ENCODE measurements at places on chromosomes 7 and 10.
A peak's percentile ranks its signal among the peaks of the same experiment; 100 is the strongest.

- peak; percentile 78 for DNase-seq
Observed at GRCh38 chr10:11678074-11678793, 63.9 kb upstream of the ECHDC3 start.

DNA sequence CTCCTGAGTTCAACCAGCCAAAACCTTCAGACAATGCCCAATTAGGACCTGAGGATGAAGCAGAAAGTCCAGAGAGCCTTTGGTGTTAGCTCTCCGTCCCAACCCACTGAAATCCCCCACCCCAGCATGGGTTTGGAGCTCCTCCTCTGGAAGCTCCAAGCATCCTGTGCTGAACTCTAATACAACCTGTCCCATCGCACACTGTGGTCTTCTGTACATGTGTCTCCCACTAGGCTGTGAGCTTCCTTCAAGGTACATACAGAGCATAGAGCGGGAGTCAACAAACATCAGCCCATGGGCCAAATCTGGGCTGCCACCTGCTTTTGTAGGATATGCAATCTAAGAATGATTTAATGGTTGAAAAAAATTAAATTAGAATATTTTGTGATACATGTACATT, 166.5 kb downstream of the LSM5 start:
- no peak for DNase-seq

- peak; percentile 83 for DNase-seq
Observed at GRCh38 chr7:106345421-106346166, 60.8 kb upstream of the NAMPT start.

DNA sequence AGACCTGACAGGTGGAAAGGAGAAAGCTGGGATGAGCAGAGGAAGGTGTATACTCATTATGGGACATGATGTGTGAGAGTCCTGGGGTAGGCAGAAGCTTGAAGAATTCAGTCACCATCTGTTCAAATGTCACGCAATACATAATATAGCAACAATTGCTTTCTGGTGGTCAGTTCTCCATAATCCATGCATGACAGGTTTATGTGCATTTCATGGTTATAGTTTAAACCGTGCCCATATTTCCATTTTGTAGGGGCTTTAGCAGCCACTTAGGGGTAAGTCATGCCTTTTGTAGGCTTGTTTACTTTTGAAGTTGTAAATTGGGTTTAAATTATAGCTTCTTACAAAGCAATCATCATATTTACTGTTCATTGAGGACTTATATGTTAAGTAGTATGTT, 158.8 kb downstream of the NXPH1 start:
- DNase-seq, result no peak

GRCh38 chr7:37657816-37658215, 25.8 kb upstream of the GPR141 start:
- DNase-seq, result no peak

- peak; percentile 99 for DNase-seq
Observed at GRCh38 chr10:67884313-67884841, at the start of gene SIRT1. SIRT1 (plus strand) TSS chr10:67884656; CDS start chr10:67884722, 66 bp downstream.

DNA sequence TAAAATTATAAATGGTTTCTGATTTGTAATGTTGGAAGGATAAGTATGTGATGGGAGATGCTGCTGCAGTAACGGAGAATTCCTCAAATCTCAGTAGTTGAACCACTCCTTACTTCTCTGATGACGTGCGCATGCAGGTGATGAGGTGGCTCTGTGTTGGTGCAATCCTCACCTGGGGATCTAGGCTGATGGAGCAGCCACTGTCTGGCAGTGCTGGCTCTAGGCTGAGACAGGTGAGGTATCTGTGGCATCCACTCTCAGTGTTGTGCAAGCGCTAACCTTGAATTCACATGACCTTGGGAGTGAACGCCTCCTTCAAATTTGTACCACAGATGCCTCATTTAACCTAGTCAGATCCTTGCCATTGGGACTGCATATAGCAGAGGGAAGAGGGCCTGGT, 35.0 kb downstream of the LHFPL3 start:
- no peak for DNase-seq

- no peak for DNase-seq
Observed at GRCh38 chr7:85512790-85513189, 325.9 kb upstream of the SEMA3D start.

DNA sequence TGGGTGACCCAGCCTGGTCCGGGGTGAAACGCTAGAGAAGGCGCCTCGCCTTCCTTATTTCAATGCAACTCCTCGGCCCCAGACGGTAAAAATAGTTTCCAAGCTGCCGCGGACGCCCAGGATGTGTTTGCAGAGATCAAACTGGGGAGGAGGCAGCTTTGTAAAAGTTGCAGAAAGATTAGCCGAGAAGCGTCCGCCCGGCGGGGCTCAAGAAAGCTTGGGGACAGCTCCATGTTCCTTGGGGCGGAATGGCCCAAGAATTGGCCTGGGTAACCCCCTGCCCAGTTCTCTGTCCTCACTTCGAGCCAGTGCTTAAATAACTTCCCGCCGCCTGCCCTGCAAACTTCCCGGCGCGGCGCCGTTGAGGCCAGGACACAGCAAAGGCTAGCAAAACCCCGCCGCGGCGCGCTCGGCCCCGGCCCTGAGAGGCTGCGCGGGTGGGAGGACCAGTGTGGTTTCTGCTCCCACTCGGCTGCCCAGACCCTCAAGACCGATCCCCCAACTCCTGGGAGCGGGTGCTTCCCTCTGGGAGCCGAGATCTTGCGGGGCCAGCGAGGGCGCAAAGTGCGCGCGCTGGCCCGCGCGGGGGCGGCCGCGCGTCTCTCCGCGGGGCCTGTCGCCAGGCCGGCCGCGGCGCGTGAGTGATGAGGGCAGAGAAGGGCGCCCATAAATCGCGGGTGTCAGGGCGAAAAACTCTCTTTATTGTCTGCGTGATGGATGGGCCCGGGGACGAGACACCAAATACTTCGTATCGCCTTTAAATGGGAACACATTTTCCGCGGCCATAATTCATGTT, 6.3 kb upstream of the ZNF503 start:
- DNase-seq, result peak; percentile 57

GRCh38 chr7:102230593-102230992, 56.1 kb upstream of the SH2B2 start:
- no peak for DNase-seq

DNA sequence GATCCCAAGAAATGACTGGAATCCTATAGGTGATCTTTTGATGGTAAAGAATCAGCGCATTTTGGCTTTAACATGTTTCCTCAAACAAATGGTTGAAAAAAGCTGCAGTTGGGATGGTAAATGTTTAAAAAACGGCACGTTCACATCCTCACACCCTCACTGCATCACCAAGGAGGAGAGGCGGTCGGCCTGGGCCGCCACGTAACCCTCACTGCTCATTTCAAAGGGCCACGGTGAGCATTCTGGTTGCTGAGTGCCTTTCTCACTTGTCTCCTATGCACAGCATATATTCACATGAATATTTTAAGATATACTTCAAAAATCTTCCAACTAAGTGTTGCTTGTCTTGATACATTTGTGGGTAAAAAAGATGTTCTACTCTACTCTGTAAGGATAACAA, 233.2 kb downstream of the DNAJB6 start:
- no peak for DNase-seq

DNA sequence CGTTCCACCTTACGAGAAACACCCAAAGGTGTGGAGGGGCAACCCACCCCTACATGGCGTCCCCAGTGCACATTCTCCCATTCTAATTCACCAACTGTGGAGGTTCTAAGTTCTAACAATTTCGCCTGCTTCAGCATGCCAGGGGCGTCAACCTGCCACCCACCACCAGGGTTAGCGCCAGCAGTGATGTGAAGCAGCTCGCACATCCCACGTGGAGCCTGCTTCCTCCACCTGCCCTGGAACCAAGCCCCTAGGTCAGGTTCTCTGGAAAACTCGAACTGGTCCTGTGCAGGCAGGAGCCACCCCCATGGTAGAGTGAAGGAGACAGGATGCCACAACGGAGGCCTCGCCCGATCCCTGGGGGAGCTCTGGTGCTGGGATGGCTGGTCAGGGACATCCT, 33.3 kb upstream of the FXYD4 start:
- no peak for DNase-seq

DNA sequence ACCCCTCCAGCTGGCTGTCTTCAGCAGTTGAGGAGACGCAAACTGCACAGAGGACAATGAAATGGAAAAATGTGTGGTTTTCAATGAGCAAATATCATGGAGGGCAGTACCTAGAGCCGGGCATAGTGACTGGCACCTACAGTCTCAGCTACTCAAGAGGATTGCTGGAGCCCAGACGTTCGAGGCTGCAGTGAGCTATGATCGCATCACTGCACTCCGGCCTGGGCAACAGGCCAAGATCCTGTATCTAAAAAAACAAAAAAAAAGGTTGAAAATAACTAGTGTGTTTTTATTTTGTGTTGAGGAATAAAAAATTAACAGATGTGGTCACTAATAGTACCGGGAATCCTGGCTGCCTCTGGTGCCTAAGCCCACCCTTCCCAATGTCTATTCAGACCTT, 345.5 kb downstream of the GALNT17 start:
- DNase-seq, result no peak

DNA sequence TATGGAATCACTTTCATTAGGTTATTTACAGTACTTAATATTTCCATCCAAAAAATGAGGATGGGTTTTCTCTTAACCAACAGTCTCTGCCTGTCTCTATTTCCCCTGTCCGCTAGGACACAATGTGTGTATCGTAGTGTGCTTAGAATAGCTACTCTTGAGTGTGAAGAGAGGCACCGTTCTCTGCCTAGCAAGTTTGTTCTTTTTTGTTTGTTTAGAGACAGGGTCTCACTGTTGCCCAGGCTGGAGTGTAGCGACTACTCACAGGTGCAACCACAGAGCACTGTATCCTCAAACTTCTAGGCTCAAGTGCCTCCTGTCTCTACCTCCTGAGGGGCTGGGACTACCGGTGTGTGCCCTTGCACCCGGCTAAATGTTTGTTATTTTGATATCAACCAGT, 121.9 kb downstream of the ANK3 start:
- no peak for DNase-seq

DNA sequence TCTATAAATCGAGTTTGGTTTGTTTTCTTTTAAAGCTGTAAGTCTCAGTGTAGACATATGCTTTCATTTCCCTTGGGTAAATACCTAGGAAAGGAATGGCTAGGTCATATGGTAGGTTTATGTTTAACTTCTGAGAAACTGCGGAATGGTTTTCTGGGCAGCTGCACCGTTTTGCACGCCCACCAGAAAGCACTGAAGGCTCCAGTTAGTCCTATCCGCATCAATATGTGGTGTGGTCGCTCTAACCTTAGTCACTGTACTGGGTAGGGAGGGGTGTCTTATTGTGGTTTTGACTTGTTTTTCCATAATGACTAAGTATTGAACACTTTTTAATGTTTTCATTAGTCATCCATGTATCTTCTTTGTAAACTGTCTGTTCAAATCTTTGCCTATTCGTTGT, 279.5 kb upstream of the AKR1E2 start:
- DNase-seq, result no peak

DNA sequence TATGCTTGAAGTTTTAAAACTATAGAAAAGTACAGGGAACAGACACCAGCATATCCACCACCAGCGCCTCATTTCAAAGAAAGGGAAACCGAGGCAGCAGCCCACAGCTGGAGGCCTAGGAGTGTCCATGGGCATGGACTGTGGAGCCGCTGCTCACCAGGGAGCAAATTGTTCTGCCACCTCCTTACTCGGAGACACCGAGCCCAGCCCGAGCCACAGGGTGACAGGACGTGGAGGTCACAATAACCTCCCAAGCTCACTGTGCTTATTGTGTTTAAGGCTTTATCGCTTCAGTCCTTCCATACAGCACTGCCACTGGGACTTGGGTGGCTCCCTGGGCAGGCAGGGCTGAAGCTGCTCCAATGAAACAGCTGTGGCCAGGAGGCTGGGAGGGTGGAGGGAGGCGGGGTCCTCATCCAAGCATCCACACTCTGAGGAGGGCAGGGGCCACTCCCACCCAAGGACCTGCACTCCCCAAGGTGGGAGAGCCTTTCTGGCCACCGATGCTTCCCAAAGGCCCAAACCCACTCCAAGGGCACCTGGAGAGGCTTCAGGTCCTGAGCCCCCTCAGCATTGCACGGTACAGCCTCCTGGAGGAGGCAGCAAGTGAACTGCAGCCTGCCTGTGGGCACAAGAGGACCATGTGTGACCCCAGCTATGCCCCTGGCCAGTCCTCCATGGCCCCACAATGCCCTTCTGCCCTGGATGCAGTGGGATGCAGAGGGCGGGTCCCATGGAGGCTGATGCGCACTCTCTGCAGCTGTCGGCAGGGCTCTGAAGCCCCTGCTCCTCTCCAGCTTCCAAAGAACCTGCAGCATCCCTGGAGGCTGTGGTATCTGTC, 38.7 kb upstream of the RET start:
- no peak for DNase-seq
